ENCODE measurements at places on chromosomes 1 and 21. TPM values are rescaled to one million over a fixed set of nuclear protein-coding genes. Genes with fewer than 3 reads are reported as not detected.

The ALPL gene
- total RNA-seq = 17.4 TPM

The LIN28A gene
- not detected for total RNA-seq

The NHLH1 gene
- not detected for total RNA-seq

The REN gene
- 193 TPM for total RNA-seq

The ELAVL4 gene
- 0.99 TPM for total RNA-seq

The USF1 gene
- total RNA-seq = 63.2 TPM

The PTGS2 gene
- total RNA-seq = 3.6 TPM

The ESRRG gene
- total RNA-seq = 57.9 TPM

The LIN9 gene
- 7.4 TPM for total RNA-seq

The SPATA45 gene
- total RNA-seq = 0.47 TPM
